Renal cortex interstitium (tissue), 15 donors: ENCODE measurements at places on chromosomes 12 and 14. TPM values are rescaled to one million over a fixed set of nuclear protein-coding genes. Genes with fewer than 3 reads are reported as not detected.

- no peak for DNase-seq
These were observed 220.8 kb downstream of the BTG1 start for GRCh38 chr12:91924827-91925226.

DNA sequence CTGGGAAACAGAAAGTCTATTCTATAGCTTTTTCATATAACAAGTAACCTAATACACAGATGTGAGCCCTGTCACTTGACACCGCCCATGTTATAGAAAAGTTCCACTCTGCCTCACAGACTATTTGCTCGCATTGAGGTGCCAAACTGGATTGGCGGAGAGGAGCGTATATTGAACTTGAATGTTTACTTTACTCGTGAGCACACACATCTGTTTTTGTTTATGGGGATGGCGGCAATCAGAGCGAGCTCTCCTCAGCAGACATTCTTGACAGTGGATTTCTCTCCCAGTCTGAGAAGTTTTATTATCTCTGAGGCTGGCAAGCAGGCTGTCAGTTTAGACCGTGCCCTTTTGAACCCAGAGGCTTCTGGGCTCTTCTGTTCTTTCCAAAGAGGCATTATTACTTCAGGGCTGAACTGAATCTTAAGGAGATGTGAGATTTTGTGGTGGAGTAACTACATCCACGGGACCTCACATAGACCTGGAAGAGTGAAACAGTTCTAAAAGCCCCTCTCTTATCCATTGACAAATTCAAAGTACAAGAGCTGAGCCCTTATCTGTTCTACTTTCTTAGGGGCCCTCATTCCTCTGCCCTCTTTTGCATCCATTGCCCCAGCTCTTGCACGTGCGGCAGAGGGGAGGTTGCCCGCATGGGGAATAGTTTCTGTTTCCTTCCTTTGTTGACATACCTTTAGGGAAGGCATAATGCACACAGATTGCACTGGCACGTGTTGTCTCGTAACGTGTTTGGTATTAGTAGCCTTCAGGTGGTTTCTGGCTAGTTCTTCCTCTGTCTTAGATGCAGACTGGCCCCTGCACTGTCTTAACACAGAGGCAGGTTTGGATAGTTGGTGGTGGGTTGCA lies 68.2 kb downstream of the DRAM1 start:
- DNase-seq = no peak

- DNase-seq = no peak
These were observed 1.3 kb downstream of the HOXC5 start for GRCh38 chr12:54033980-54034784.

DNA sequence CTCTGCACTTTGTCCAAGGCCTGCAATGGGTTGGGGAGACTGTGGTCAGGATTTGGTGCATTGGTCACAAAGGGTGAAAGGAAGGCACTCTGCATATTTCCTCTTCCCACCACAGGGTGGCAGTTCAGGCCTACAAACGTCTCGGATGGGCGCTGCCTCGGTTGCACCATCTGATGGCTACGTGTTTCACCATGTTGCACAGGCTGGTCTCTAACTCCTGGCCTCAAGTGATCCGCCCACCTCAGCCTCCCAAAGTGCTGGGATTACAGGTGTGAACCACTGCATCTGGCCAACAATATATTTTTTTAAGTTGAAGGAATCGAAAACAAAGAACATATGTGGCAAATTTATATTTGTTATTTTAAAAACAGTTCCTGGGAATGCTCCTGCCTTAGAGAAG lies 35.1 kb downstream of the TMBIM6 start:
- DNase-seq = no peak

DNA sequence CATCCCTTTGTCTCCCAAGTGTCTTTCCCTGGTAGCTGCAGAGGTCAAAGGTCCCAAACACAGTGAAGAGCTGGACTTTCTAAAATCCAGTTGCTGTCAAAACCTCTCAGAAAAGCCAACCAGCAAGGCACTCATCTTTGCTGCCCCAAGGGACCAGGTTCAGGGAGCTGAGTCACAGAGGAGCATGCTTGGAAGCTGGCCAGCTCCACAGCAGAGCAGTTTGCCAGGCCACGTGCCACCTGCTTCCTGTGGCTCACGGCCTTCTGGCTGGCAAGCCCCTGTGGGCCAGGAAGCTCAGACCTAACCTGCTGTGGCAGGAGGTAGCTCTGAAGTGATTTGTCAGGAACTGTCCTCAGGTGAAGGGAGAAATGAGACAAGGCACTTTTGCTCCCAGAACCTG lies 3.6 kb downstream of the ISCU start:
- DNase-seq = no peak

DNA sequence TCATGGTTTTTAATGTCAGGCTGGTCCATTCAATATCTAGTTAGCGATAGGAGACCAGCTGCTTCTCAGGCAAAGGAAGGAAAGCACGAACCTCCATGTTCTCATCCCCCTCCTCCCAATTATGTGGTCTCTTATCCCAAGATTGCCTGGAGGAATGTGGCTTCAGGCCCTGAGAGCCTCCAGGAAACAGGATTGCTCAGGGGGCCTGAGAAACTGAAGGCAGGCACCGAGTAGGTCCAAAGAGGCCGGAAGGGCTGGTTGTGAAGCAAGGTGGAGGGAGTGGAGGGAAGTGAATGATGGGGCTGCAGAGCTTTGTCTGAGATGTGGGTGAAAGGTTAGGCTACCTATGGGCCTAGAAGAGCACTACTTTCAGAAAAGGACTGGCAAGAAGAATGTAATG lies 188.2 kb upstream of the DDHD1 start:
- DNase-seq = no peak

GRCh38 chr14:99037777-99038430 lies 234.1 kb downstream of the BCL11B start:
- DNase-seq = no peak

GRCh38 chr12:96988919-96989318 lies 81.9 kb downstream of the NEDD1 start:
- DNase-seq = no peak

- no peak for DNase-seq
These were observed 92.8 kb downstream of the FRMD6 start for GRCh38 chr14:51744372-51745130.

GRCh38 chr12:104944252-104944651 lies 13.8 kb downstream of the SLC41A2 start:
- no peak for DNase-seq

- DNase-seq = peak; percentile 88
These were observed at the start of gene RIMKLB for GRCh38 chr12:8697476-8698131. TSS of gene RIMKLB (plus strand) at chr12:8697991. CDS start at chr12:8713867, 15,876 bp downstream.

DNA sequence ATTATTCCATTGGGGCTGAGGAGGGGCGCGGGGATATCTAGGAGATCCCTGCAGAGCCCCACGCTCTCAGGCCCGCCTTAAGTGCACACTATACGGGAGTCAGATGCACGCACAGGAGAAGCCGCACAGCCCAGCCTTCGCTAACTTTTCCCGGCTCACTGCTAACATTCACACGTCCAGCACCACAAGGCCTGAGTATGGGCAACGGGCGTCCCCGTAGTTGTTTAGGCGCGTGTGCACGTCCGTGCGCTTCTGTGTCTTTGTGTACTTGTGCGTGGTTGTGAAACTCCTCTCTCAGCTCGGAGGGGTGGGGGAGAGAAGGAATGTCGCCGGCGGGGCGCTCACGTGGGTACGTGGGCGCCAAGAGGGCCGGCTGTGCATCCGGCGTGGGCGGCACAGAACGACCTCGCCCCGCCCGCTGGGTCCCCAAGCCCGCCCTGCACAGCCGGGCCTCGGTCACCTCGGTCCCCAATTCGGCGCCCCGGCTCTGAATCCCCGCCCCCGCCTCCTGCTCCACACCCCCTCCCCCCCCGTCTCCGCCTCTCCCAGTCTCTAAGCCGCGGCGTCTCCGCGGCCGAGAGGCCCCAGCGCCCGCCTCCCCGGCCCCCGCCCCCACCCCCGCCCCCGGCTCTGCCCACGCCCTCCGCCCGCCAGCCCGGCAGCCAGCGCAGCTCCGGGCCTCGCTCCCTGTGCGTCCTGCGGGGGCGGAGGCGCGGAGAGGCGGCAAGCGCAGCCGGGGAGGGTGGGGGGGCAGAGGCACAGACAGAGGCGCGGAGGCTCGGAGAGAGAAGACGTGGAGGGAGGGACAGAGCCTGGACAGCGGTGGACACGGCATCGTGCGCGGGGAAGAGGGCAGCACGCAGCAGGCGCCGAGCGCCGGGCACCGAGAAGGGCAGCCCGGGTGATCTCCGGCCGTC lies at the start of gene NAB2:
TSS of gene NAB2 (plus strand) at position 761 of the 917 bp plus-strand sequence. CDS start 158 bp downstream, outside the sequence.
- peak; percentile 93 for DNase-seq

- DNase-seq = no peak
These were observed 468.7 kb upstream of the FLRT2 start for GRCh38 chr14:85061256-85061655.

DNA sequence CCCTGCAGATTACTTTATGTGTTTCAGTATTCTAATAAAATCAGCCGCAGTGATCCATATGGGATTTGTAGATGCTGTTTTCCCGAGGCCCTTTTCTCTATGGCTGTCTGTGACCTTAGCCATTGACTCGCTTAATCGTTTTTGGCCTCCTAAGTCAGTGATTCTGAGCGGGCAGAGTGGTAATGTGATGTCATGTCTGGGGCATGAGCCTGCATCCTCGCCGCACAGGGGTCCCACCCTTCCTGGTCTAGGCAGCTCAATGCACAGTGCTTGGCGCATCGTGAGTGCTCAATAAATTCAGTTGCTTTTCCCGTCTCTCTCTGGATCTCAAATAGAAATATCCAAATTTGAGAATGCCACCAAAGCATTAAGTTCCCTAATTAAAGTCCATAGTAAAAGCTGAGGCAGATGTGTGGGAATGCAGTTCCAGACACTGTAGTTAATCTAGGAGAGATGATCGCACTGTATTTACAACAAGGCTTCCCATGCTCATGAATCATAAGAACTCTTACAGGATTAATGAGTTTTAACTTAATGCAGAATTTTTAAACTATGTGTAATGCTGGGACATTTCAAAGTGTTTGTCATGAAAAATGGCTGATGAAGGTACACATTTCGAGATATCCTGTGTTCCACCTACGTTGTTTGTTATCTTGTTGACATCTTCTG lies 29.3 kb downstream of the HMGA2 start:
- no peak for DNase-seq

DNA sequence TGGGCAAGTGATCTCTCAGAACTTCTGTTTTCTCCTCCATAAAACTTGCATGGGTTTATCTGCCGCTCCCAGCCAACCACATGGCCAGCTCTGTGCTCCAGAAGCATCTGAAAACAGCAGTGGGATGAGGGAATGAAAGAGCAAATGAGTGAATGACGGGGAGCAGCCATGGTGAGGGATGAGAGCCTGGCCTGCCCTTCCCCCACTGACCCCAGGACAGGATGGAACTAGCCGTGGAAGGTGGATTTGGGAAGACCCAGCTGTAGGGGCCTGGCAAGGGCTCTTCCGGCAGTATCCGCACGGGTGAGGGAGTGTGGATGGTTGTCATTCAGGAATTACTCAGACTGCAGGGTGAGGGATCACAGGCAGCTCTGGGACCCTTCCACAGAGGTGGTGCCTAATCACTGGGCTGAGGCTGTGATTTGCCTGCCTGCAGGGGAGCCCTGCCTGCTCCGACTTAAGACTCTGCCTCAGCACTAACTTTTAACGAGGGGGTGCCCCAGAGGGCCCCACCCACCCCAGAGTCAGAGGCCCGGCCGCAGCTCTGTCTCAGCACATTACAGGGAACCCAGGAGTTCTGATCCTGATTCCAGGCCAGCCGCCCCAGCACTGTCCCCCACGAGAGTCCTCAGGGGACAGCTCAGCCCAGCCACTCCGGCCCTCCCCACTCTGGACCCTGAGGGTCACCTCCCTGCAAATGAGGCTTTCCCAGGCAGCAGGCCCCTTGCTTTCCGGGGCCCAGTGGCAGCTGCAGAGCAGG lies 136.8 kb upstream of the C14orf180 start:
- no peak for DNase-seq

GRCh38 chr12:21444193-21445146 lies 7.0 kb downstream of the PYROXD1 start:
- DNase-seq = no peak

DNA sequence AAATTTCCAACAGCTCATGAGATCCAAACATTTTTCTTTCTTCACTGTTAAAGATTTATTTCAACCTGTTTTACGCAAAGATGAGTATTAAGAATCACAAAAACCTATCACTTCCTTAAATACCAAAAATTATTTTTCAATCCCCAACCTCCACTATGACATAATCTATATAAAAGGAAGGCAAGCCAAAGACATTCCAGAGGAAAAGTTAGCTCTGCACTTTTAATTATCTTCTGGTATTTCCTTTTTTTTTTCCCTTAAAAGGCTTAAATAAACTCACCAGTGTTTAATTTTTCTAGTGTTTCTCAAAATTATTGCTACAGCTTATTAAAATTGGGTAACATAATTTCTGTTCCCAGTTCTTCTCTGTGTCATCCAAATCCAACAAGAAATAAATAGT lies 75.9 kb downstream of the BMP4 start:
- no peak for DNase-seq

DNA sequence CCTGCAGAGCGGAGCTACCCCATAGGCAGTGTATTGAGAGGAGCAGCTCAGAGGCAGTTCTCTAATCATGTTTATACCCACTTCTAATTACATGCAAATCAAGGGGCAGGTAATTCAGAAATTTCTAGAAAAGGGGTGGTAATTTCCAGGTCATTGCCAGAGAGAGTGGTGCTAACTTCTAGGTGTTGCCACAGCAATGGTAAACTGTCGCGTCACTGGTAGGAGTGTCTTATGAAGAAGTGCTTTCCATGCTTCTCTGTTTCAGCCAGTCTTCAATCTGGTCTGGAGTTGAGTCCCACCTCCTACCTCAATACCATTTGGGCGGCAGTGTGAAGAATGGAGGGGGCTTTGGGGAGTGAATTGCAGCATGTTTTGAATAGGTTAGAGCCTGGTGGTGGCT lies 8.5 kb upstream of the AMN1 start:
- no peak for DNase-seq

DNA sequence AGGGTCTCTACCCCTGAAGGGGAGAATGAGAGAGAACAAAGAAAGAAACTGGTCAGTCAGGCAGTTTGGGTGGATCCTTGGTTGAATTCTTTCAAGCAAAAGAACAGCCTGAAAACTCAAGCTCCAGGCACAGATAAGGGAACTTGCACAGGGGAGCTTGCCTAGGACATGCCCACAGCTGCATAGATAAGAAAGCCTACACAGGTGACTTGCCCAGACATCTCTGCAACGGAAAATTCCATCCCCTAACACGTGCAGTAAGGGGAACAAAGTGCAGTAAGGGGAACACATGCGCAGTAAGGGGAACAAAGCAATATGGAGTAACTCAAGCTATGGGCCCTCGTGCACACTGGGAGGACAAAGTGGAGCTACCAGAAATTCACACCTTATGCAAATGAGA lies 540.1 kb upstream of the MIS18BP1 start:
- DNase-seq = no peak

GRCh38 chr12:119444462-119445044 lies 110.0 kb downstream of the CCDC60 start:
- DNase-seq = no peak

The TAS2R7 gene
- polyA plus RNA-seq = not detected

The BDKRB2 gene
- polyA plus RNA-seq = 5.2 TPM

The PTPN6 gene
- 18.7 TPM for polyA plus RNA-seq

The OR5AU1 gene
- polyA plus RNA-seq = 0.03 TPM

The CYP27B1 gene
- polyA plus RNA-seq = 1.5 TPM

The OVCH1 gene
- polyA plus RNA-seq = 0.25 TPM

The DEPDC4 gene
- 6.8 TPM for polyA plus RNA-seq

The GPX2 gene
- 0.59 TPM for polyA plus RNA-seq

The SLC10A1 gene
- not detected for polyA plus RNA-seq

The KLRC2 gene
- not detected for polyA plus RNA-seq
